ENCODE measurements at places on chromosomes 1 and 21.

DNA sequence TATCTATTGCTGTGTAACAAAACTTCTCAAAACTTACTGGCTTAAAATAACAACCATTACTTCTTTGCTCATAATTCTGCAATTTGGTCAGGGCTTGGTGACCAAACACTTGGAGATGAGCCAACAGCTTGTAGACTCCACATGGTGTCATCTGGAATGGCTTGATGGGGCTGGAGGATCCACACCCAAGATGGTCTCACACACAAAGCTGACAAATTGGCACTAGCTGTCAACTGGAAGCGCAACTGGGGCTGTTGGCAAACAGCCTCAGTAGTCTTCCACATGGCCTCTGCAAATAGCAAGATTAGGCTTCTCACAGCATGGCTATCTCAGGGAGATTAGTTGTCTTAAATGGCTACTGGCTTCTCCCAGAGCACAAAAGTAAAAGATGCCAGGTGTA lies 27.1 kb upstream of the MTF2 start:
- DNase-seq = no peak

DNA sequence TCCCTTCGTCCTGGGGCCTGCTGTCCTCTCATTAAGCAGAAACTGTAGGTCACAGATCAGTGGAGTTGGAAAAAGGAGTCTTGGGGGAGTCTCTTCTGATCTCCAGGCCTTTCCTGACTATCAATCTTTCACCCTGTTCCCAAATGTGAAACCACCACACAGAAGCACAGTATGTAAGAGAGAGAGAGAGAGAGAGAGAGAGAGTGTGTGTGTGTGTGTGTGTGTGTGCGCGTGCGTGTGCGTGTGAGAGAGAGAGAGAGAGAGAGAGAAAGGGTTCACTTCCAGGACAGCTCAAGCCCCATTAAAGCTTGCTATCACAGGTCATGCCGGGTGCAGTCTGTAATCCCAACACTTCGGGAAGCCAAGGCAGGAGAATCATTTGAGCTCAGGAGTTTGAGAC lies 1.5 kb upstream of the TTC24 start:
- no peak for DNase-seq

GRCh38 chr1:158007667-158008386 lies 14.4 kb downstream of the KIRREL1 start:
- DNase-seq = no peak

- peak; percentile 4 for DNase-seq
These were observed 2.0 kb downstream of the KCNA3 start for GRCh38 chr1:110672753-110673108.

DNA sequence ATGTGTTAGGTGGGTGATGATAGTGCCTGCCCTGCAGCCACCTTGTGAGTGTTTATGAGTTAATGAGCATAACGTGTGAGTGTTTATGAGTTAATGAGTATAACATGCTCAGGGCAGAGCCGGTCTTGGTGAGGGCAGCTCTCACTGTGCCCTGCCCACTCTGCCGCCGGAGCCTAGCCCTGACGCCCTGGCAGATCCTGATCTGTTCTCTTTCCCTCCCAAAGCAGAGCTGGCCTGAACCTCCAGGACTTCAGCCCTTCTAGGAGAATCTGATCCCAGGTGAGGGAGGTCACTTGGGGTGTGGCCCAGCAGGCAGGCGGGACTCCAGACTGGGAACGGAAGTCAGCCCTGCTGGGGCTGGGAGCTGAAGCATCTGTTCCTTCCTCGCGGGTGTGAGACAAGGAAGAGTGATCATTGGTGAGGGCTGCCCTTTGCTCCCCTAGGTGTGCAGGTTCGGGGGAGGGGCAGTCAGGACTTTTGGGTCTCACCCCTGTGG lies 5.7 kb downstream of the FBLIM1 start:
- DNase-seq = no peak

DNA sequence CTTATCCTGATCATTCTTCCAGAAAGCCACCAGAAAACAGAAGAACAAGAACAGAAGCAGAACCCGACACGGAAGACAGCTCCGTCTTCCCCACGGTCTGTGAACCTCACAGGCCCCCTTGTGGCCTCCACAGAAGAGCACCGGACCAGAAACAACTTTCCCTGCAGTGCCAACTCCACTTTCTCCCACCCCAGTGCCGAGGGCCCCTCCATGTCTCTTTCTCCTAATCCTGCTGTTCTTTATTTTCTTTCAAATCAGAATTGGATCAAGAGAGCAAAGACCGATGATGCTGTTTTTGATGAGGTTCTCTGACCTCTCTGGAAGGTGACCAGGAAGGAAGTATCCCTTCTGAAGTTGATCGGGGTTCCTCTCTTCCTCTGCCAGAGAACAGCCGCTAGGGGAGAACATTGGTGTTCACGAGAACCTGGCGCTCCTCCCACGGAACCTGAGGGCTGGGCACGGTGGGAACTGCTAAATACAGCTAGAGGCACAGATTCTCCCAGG lies 58.9 kb upstream of the CTTNBP2NL start:
- no peak for DNase-seq

DNA sequence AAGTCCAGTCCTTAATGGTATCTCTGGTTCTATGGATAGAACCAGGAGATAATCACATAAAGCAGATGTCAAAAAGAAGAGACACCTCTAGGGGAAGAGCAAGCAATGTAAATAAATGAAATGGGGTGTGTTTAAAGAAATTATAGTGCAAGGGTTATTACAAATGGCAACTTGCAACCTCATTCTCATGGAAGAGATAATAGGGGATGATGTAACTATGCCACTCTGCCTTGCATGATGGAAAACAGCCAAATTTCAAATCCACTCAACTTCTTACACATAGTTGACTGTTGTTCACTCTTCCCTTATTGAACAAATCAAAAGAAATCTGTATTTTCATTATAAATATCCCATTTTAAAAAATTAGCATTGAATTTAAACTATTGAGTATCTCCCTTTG lies 274.0 kb upstream of the TMPRSS15 start:
- DNase-seq = no peak

DNA sequence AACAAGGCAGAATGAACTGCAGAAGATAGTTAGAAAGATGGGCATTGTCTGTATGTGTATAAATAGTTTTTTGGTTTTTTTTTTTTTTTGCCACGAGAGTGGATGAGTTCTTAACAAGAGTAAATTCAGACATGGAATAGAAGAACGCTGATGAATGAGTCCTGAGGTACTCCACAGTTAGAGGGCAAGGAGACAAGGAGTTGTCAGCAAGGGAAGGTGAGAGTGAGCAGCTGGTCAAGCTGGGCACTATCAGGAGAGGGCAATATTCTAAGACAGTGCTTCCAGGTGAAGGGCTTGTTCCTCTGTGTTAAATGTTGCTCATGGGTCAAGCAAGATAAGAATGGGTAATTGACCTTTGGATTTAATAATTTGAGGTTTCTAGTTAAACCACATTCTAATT lies 138.6 kb upstream of the FAM78B start:
- no peak for DNase-seq

- no peak for DNase-seq
These were observed 225.8 kb downstream of the RYR2 start for GRCh38 chr1:237267743-237268142.

DNA sequence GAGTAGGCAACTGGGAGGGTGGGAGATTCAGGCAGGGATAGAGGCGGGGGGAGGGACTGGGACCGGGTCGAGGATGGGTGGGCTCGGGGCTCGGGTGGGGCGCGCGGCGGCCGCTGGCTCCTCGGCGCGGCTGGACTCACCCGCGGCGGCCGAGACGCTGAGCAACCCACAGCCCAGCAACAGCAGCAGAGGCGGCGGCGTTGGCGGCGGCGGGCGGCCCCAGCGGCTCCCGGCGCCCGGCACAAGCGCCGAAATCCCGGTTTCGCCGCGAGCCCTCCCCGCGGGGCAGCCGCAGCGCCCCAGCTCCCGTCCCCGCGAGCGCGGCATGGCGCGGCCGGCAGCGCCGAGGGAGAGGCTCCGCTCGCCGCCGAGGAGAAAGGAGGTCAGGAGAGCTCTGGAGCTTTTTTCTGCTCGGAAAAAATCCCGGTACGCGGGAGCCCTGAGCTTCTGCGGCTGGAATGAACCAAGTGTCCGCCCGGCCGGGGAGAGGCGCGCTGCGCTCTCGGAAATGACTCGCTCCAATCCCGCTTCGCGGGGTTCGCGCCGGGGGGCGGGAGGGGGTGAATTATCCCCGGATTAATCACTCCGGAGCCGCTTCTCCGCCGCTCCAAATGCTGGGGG lies at the start of gene CSMD2:
CSMD2 (minus strand) TSS at position 460 of the 621 bp plus-strand sequence; CDS start at position 327, 133 bp downstream.
- DNase-seq = no peak

- no peak for DNase-seq
These were observed 10.1 kb upstream of the CACYBP start for GRCh38 chr1:174989536-174990220.

- DNase-seq = no peak
These were observed 5.4 kb downstream of the GADD45A start for GRCh38 chr1:67690411-67690810.

DNA sequence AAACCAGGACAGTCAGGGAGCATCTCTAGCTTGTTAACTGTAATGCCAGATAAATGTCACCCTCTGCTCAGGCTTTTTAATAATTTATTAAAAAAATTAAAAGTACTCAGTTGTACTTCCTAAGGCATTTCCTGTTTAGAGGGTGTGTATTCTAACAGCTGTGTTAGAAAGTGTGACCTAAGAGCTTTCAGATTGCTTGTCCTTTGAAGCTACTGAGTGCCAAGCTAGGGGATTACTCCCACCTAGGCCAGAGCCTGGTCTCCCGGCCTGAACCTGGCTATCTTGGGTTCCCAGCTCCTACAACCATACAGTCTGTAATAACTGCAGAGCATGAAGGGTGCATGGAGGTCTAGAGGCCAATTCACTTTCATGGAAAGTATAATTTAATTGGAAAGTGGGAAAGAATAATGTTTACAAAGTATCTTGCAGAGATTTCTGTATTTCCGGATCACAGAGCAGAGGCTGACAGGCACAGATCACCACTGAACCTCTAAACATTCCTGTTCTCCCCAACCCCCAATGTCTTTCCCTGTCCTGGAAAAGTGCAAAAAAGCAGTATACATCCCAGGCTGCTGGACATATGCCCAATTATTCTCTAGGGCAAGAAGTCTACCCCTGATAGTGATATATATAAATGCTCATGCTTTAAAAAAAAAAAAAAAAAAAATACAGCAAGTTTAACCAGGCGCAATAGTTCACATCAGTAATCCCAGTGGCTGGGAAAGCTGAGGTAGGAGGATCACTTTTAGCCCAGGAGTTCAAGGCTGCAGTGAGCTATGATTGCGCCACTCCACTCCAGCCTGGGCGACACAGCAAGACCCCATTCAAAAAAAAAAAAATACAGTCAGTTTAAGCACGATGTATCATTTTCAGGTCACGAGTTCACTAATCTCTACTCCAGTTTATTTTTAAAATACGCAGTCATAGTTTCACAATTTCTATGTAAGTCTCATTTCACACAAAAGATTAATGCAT lies 36.7 kb upstream of the RAP1A start:
- DNase-seq = no peak

- no peak for DNase-seq
These were observed 71.5 kb downstream of the UMODL1 start for GRCh38 chr21:42142627-42143026.

DNA sequence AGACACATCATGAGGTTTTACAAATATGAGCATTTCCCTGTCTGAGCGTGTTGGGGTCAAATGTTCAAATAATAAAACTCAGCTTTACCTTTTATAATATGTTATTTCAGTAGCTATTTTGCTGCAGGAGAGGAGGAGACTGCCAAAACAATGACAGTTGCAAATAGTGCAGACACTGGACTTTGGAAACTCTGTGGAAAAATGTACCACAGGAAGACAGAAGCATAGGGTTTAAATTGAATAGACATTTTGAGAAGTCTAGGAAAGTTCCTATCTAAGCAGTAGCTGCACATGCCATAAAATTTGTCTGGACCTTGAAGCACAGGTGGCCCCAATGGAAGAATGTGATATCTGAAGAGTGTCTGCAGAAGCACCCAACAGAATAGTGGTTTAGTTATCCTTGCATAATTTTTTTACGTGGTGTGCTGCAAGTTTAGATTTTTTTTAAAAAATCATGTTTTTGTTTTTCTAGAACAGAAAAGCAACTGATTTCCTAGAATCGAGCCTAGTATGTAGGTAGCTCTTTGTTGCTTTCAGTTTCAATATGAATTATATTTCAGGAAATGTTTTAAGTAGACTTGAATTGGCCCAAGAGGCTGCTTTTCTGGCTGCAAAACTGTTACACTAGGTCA lies 14.0 kb upstream of the GBP5 start:
- DNase-seq = no peak

DNA sequence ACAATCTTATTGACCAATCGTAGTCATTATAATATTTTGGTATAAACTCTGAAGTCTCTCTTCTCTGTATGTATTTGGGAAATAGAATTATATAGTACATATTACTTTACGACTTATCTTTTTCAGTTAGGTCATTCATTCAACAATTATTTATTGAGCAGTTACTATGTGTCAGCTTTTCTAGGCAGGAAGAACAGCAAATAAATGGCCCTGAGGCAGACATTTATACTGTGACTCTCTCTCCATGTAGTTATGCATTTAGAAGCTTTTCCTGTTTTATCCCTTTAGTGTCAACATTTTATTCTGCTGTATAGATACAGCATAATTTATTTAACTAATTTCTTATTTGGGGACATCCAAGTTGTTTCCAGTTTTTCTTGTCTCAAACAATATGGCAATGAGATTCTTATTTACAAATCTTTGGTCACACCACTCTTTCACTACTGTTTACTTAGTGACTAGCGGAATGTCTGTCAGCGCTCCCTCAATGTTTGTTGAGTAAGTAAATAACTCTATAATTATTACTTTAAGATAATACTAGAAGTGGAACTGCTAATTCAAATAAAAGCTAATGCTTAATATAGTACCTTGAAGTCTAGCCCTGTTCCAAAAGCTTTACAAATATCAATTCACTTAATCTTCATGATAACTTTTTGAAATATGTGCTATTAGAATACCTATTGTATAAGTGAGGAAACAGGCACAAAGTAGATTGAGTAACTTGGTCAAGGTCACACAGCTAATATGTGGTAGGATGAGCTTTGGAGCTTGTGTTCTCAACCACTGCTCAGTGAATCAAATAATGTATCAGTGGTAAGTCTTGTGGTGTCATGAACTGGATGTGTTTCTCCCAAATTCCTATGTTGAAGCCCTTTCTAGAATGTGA lies 465.6 kb downstream of the SIPA1L2 start:
- DNase-seq = no peak

DNA sequence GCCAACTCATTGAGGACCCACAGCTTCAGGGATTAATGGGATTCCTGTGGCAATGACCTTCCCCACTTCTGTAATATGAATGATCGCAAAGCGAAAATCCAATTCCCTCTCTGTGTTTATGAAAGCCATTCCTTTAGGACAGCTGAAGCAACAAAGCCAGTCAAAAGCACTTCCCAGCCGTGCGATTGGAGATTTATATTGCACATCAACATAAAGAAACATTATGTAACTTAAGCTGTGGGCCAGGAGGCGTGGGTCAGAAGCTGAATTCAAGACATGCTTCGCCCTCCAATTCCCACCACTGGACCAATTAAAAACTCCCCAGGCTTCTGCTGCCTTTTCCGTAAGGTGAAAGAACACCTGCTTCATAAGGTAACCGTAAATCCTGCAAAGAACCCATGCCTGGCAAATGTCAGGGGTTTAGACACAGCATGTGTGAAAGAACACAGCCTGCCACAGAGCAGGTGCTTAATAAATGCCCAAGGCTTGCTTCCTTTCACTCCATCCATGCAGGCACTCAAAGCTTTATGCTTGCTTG lies 138.9 kb upstream of the SOD1 start:
- no peak for DNase-seq
